ENCODE measurements at places on chromosomes 1 and 21.

GRCh38 chr1:156152628-156153027, 757 bp upstream of the SEMA4A start:
- no peak for DNase-seq

DNA sequence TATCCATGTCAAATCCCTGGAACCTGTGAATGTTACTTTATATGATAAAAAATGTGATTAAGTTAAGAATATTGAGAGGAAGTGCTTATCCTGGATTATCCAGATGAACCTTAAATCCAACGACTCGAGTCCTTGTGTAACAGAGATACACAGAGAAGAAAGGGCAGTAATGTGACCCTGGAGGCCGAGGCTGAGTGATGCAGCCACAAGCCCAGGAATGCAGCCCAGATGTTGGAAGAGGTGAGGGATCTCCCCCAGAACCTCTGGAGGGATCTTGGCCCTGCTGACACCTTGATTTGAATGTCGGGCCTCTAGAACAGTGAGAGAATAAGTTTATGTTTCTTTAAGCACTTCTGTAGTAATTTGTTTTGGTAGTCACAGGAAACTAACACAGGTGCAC, 18.0 kb downstream of the LPGAT1 start:
- no peak for DNase-seq

DNA sequence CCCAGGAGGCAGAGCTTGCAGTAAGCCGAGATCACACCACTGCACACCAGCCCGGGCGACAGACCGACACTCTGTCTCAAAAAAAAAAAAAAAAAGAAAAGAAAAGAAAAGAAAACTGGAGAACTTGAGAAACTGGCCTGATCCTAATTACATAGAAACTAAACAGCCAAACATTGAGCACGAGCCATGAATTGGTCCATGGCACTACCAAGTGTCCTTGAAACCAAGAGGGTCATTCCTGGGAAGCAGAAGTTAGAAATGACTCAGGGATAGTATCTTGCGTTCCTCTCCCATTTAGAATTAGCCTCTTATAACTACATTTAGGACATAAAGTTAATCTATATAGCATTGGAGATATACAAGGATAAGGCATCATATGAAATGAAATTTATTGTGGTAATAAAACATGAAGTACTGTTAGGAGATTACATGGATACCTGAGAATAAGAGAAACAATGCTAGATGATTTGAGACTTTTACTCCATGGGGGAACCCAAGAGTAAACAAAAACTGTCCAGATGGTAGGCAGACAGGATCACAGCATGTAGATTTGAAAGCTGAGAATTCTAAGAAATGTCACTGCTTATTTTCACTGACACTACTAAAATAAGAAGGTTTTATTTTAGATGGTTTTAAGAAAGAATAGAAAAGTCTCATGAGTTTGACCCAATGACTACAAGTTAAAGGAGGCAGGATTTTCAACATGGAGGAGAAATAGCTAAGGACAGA, 39.5 kb upstream of the CPLANE2 start:
- DNase-seq = no peak

DNA sequence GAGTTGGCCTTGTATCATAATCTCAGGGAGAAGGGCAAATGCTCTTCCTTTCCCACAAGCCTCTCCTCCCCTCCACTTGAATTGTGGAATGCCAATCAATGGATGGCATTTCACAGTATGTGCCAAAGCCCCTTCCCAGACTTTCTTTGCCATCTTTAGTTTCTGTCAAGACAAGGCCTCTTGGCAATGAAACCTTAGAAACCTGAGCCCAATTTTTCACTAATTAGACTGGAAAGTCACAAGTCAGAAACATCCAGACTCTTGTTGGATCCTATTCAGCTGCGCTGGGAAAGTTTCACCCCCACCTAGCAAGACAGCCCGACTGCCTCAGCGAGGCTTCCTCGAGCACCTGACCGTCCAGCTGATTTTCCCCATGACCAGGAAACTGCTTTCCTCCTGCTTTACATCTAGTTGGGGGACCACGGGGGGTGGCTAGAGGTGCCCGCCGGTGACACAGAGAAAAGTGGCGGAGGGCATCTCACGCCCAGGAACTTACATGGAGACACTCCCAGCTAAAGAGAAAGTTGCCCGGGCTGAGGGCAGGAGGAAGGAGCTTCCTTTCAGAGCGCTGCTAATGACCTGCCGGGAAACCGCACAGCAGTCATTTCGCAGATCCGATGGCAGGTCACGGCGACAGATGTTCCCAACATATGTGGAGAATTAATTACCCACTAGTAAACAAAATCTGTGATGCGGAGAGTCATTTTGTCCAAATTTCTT, 302.6 kb upstream of the RRP15 start:
- no peak for DNase-seq

GRCh38 chr1:20612221-20612746, 21.0 kb upstream of the PINK1 start:
- no peak for DNase-seq

DNA sequence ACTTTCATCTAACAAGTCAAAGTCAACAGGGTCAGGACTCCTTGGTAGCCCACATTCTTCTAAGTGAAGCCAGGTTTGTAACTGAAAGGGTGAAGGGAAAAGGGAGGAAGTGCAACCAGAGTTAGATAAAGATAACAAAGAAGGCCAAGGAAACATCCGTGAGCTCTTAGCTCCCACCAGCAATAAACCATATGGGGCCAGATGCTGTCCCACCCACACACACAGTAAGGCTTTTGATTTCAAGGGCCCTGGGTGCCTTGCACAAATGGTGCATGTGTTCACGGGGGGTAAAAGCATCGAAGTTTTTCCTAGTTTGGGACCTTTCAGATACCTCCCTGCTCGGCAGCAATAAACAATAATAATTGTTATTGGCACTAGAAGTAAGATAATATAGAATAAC, 5.1 kb upstream of the TIAM1 start:
- no peak for DNase-seq

DNA sequence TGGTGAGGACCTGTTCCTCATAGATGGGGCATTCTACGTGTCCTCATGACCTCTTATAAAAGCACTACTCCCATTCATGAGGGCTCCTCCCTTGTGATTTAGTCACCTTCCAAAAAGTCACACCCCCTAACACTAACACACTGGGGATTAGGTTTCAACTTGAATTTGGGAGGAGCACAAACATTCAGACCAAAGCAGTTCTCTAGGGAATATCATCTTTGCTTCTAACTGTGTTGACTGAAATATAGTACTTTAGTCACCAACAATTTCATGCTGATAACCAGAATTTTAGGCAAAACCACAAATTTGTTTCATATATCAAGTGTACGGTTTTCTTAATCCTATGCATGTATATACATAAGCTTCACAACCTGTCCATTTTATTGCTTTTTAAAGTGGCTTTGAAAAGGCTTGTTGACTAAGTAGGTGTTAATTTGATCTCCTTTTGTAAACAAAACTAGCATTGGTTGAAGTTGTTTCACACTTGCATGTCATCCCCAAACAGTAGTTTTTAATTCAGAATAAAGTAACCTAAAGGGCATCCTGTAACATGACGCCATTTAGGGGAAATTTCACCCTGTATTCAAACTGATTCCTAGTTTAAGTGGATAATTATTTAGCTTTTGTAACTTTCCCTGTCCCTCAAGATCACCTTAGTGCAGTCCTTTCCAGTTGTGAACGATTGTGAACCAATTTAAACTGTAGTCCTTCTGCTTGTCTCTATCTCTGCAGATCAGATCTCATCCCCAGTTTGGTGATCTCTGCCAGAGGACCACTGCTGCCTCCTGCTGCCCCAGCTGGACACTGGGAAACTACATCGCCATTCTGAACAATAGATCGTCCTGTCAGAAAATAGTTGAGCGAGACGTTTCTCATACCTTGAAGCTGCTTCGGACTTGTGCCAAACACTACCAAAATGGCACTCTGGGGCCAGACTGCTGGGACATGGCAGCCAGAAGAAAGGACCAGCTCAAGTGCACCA, 141.1 kb downstream of the TLR5 start:
- DNase-seq = no peak

GRCh38 chr1:12600880-12601633, 17.0 kb downstream of the DHRS3 start:
- no peak for DNase-seq

- no peak for DNase-seq
These were observed 29.9 kb downstream of the LDLRAD2 start for GRCh38 chr1:21841852-21842466.

DNA sequence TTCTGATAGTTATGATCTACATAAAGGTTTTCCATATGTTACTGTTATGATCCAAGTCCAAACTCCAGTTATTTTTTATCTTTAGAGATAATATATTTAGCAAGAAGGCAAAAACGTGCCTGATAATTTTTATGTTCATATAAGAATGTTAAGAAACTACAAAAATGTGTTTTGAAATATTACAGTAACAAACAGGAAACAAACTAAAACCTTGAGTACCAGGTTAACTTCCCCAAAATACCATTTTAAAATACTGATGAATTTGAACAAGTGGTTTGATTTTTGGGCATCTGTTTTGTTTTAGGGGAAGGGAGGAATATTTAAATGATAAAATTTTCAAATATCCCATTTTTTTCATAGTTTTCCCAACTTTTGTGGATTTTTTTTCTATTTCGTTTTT, 124.8 kb downstream of the NR5A2 start:
- no peak for DNase-seq

DNA sequence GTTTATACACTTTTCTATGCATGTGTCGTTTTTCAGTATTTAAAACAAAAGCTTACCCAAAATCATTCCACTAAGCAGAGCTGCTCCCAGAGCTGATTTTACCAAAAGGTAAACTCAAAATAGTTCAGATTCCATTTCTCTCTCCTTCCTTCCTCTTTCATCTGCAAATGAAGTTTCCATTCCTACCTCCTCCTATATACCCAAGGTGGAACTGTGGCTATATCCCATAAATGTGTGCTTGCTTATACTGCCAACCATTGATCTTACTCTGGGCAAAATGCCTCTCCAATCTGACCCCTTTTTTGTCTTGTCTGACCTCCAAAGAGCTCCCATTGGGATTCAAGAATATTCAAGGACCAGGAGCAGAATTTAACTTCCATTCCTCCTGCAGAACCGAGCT, 9.5 kb downstream of the OLFML2B start:
- no peak for DNase-seq

GRCh38 chr1:220353229-220354012, 81.2 kb upstream of the RAB3GAP2 start:
- no peak for DNase-seq

DNA sequence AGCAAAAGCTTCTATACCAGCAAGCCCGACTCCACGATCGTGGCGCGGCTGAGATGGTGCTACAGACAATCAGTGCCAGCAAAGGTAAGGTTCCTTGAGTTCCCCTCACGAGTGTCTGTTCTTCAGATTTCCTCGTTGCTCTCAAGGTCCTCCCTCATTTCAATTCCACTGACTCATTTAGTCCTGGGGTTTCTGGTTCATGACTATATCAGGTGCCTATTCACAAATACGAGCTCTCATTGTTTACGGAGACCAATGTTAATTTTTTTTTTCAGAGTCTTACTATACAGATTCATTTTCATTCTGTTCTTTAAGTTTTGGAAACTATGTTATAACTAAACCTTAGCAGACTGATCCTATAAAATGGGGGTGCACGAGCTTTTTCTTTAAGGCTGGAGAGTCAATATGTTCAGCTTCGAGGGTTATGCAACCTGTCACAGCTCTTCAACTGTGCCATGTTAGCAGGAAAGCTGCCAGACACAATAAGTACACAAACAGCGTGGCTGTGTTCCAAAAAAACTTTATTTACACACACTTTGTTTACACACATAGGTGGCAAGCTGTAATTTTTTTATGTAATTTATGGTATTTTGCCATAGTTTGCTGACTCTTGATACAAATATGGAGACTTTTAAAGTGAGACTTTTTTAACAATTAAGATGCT, 134.3 kb downstream of the ZP4 start:
- DNase-seq = no peak

GRCh38 chr1:163142152-163142551, 60.6 kb downstream of the RGS5 start:
- no peak for DNase-seq

GRCh38 chr1:231695439-231696255, 69.1 kb downstream of the DISC1 start:
- DNase-seq = no peak

- no peak for DNase-seq
These were observed 8.8 kb upstream of the ETV3 start for GRCh38 chr1:157147037-157147436.

DNA sequence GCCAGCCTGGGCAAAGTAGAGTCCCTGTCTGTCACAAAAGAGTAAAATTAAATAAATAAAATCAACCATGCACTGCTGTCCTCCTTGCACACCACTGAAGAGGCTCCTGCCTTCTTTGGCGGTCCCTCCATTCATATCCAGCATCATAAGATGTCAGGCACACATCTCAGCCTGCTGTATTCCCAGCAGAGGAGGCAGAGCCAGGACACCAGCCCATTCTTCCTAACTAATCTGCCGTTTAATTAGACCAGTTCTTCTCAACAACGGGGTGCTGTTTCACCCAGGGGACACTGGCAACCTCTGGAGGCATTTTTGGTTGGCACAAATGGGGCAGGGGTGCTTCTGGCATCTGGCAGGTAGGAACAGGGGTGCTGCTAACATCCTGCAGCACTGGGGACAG, 119.7 kb downstream of the ETS2 start:
- no peak for DNase-seq

DNA sequence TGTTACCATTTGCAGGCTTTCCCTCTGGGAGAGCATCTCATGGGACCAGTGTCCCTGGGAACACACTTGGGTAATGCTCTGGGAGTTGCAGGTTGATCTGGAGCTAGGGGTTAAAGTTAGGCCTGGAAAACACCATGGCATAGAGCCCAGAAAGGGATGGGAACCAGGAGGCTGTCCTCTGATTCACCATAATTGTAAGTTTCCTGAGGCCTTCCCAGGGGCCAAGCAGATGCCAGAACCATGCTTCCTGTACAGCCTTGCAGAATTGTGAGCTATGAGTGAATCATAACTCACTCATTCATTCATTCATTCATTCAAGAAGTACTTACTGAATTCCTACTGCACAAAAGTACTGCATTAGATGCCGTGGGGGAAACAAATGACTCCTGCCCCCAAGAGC, 50.0 kb downstream of the LACTBL1 start:
- DNase-seq = no peak

DNA sequence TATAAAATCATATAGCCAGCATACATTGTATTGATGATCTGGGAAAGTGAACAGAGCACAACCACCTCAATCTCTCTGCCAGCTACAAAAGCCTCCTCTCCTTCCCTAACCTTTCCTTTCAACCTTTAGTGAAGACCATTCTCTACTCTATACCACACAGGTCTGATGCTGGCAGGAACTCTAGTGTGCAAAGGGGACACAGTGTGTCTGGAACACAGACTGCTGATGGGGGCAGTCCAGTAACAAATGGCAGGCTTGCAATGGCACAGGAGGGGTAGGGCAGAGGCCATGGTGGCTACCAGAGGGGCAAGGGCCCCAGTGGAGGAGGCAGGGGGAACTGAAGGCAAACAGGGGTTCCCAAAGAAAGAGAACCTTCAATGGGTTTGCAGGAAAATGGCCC, 37.0 kb downstream of the CEP170 start:
- no peak for DNase-seq

DNA sequence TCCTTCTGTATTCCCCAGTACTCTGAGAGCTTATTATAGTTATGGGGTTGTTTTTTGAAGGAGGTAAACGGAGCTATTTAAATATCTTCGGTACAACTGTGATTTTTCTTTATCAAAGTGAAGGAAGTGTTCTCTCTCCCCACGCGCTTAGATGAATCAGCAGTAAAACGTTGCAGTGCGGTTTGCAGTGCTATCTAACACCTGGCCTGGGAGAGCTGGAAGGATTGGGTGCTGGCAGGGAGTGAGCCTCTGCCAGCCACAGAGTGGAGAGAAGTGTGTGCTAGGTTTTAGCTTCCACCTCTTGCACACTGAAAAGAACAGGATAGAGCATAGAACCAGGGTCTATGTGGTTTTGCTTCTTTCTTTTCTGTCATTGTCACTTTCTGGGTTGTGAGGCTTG, 165.9 kb downstream of the SDCCAG8 start:
- DNase-seq = no peak

- no peak for DNase-seq
These were observed 103.1 kb downstream of the IER5 start for GRCh38 chr1:181191494-181192040.
